ENCODE measurements at places on chromosomes 1 and 21.

DNA sequence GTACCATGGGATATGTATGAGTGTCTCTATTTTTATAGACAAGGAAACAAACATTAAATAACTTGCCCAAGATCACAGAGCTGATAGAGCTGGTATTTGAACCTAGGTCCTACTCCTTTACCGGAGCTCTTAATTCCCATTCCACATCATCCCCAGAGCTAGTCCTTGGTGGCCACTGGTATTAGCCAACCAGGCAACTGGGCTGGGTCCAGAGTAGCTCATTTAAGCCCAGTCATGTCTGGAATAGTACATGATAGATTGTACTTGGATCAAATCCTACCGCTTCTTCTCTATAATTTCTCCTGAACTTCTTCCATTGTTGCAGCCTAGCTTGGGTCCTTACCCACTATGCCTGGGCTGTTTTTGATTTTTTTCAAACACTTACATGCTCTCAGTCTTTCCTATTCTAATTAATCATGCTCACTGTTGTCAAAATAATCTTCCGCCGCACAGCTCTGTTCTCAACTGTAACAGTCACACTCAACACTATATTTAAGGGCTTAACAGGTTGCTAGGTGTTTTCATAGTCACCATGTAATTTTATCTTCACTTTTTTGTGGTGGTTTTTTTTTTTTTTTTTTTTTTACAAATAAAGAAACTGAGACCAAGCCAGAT is 80.2 kb downstream of the COLGALT2 start:
- DNase-seq, result no peak

- DNase-seq, result no peak
Measured at GRCh38 chr1:151255381-151255780, 847 bp downstream of the PSMD4 start.

DNA sequence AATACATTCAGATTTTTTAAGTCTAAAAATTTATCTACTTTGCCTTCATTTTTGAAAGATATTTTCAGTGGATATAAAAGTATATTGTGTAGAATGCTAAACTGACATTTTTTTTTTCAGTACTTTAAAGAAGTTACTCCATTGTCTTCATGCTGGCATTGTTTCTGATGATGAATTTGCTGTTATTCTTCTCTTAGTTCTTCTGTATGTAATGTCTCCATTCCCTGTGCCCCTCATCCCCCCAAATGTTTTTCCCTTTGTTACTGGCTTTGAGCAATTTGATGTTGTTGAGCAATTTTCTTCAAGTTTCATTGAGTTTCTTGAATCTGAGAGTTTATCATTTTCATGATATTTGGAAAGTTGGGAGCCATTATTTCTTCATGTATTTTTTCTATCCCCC is 20.8 kb upstream of the VANGL1 start:
- DNase-seq, result no peak

- no peak for DNase-seq
Measured at GRCh38 chr1:236853921-236854604, 59.0 kb downstream of the MTR start.

DNA sequence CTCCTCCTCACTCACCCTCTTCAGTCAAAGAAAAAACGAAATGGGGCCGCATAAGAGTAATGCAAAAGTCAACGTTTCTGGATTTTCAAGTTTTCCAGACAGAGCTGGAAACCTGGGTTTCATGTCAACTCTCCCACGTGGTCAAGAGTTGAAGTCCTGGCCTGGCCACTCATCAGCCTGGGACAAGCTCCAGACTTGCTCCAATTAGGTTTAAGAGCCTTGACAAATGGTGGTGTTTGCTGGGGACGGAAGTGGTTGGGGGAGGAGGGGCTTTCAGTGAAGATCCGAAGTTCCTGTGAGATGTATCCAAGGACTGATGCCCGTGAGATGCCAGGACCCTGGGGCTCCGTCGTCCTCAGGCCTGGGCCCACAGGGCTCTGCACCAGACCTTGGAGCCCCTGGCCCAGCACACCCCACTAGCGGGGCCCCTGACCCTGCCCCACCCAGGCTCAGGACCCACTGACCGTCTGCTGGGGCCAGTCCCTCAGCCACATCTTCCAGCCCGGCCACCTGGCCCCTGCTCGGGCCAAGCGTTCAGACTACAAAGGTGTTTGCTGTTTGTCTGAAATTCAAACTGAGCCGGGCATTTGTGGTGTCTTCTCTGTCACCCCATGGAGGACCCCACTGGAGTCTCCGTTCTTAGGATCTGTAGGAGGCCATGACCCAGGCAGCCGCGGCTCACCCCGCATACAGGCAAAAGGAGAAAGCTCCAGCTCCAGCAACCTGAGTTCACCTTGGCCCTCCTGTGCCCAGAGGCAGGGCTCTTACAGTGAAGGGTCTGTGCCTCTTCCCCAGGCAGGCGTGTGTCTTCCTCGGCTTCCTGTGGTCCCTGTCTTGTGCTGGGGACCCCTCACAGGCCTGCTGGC is 53.3 kb downstream of the SIK1 start:
- DNase-seq, result no peak

GRCh38 chr1:240941701-240942370 is 329.9 kb upstream of the GREM2 start:
- DNase-seq, result no peak

- no peak for DNase-seq
Measured at GRCh38 chr1:204293605-204294337, 66.0 kb downstream of the PLEKHA6 start.

GRCh38 chr1:38962560-38962959 is 20.9 kb upstream of the RHBDL2 start:
- DNase-seq, result no peak

DNA sequence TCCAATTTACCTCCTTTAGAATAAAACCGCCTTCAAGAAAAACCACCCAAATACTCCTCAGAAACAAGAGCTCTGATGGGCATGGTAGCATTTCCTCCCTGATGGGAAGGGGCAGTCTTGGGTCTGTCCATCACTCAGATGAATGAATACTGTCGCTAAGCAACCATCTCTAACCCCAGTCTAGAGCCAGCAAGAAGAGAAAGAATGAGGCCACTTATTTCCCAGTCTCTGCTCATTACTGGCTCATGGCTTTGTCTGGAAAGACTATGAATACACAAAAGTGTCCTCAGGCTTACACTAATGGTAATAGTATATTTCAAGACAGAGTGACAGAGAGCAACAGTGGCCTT is 51.0 kb upstream of the F3 start:
- no peak for DNase-seq

- no peak for DNase-seq
Measured at GRCh38 chr1:214389734-214390133, 108.8 kb downstream of the SMYD2 start.

GRCh38 chr1:8812081-8812480 is 5.4 kb downstream of the RERE start:
- no peak for DNase-seq

GRCh38 chr1:15681349-15682292 is 2.5 kb upstream of the PLEKHM2 start:
- DNase-seq, result no peak

DNA sequence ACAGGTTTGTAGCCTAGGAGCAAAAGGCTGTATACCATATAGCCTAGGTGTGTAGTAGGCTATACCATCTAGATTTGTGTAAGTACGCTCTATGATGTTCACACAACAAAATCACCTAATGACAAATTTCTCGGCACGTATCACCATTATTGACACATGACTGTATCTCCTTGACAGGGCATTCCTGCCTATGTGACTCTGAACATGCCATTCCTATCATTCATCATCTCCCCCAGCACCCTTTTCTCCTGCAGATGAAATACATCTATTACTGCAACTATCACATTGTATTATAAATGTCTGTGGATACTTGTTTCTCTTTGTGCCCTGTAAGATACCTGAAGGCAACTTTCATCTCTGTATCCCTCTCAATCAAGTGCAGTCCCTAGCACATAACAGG is 29.9 kb downstream of the TP53BP2 start:
- DNase-seq, result no peak

GRCh38 chr1:192598589-192598988 is 23.0 kb downstream of the RGS1 start:
- DNase-seq, result no peak

Measured in non-pigmented ciliary epithelial cell (primary cell).